Endothelial cell of umbilical vein (primary cell): ENCODE measurements at places on chromosomes 13 and 19. TPM values are rescaled to one million over a fixed set of nuclear protein-coding genes. Genes with fewer than 3 reads are reported as not detected.

IGSF23 gene
- 0.35 TPM in 1 of 2 replicates, not detected in the other for total RNA-seq

SLC25A42 gene
- total RNA-seq: 6.2 and 8.2 TPM in 2 replicates

LIG4 gene
- 9.2 and 10.9 TPM in 2 replicates for total RNA-seq

EPS8L1 gene
- total RNA-seq: 18.1 and 28.9 TPM in 2 replicates

S1PR5 gene
- total RNA-seq: not detected in 2 replicates

SIGLECL1 gene
- total RNA-seq: not detected in 2 replicates

CEACAM1 gene
- 2.1 and 3.6 TPM in 2 replicates for total RNA-seq

DLL3 gene
- 0.40 and 0.55 TPM in 2 replicates for total RNA-seq

- DNase-seq: no peak
Observed at GRCh38 chr13:78402708-78403400, 200.5 kb downstream of the POU4F1 start.

DNA sequence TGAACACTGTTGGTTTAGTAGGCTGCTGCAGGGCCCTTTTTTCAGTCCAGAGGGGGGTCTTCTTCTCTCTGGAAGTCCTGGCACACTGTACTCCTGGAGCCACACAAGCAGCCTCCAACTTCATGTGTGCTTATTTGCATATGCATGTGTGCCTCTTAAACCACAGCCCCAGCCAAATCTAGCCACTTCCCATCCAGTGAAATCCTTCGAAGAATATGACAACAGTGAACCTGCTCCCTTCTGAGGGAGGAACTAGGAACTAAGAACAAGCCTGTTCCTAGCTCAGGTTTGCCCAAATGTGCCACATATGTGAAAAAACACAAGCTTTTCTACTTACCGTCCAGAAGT lies 348.5 kb downstream of the FOXO1 start:
- no peak for DNase-seq

GRCh38 chr13:35720290-35720689 lies 243.8 kb upstream of the MAB21L1 start:
- no peak for DNase-seq

DNA sequence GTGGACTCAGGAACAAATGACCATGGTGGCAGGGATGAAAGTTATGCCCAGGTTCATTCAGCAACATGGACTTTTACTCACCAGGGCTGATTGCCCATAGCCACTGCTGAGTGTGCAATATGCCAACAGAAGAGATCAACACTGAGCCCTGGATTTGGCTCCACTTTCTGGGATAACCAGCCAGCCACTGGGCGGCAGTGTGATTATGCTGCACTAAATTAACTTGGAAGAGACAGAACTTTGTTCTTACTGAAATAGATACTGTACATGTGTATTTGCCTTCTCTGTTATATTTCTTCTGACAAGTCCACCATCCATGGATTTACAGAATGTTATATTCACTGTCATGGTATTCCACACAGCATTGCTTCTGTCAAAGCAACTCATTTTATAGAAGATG lies 257.4 kb downstream of the TDRD3 start:
- peak; percentile 56 for DNase-seq

GRCh38 chr19:52336791-52337381 lies 843 bp downstream of the ZNF610 start:
- DNase-seq: peak; percentile 8

DNA sequence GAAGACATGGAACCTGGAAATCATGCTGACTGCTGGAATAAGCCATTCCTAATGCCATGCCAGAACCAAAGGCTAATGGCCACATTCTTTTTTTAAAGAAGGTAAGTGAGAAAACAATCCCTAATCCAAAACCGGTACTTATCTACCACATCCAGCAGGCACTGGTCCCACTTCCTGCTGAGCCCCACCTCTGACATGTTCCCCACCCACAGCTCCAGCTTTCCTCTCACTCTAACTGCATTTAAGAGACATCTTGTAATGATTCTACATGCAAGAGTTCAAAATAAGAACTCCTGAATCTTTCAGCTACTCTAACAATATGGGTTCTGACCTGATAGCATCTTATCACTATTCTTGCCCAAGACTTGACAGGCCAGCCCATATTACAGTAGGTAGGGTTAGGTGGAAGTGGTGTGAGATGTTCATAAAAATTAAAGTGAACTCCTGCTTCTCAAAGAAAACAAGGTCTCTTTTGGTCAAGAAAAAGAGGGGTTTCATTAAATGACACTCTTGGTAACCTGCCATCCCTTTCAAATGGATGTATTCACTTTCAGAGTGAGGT lies 41.9 kb downstream of the N4BP2L2 start:
- no peak for DNase-seq

DNA sequence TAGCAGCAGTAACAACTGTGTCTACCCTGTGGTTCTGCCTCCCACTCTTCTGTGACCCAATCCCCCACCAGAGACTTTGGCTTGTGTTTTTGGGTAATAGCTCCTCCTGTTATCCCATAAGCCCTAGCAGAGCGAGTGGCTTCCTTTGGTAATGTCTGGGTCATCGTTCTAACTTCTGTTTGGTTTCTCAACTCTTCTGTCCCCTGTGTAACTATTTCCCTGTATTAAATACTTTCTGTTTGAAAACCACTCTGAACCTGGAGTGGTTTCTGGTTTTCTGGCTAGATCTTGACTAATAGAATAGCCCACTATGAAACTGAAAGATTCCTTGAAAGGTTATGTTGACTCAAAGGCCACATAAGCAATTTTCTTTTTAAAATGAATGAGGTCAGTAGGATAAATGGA lies 350.0 kb downstream of the DCT start:
- no peak for DNase-seq

DNA sequence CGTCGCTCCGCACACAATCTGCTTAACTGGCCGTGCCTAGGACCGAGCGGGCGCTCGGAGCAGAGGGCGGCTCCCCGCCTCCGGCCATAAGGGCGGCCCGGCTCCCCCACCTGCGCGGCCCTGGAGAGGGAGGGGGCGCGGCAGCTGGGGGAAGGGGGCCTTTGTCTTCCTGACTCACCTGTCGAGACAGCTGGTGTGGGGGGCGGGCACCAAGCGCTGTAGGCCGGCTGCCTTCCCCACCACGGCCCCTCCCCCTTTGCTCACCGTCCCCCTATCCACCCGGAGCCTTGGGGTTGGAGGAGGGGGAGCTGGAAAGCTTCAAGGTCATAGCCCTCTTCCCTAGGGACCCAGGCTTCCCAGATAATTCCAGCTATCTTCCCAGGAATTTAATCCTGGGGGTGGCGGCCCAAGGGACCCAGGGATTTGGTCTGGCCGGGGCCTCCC lies 1.2 kb downstream of the VASP start:
- DNase-seq: no peak

DNA sequence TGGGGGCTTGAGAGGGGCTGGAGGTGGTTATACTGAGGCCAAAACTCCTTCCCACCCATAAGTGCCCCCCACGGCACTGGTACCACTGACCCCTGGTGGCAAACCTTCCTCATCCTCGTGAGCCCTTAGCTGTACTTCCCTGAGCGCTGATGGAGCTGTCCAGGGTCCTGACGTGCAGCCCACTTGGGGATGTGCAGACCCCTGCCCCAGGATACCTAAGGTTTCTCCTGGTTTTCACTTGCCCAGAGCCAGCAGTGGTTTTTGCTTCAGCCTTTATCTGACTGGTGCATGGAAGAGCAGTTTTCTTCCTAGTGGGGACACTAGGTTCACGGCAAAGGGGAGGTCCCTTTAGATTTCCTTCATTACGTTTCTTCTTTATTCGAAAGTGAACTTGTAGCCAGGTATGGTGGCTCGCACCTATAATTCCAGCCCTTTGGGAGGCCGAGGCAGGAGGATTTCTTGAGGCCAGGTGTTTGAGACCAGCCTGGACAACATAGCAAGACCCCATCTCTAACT lies 28.7 kb upstream of the KCTD15 start:
- DNase-seq: peak; percentile 24

- no peak for DNase-seq
Observed at GRCh38 chr13:46983881-46984280, 87.0 kb upstream of the HTR2A start.

DNA sequence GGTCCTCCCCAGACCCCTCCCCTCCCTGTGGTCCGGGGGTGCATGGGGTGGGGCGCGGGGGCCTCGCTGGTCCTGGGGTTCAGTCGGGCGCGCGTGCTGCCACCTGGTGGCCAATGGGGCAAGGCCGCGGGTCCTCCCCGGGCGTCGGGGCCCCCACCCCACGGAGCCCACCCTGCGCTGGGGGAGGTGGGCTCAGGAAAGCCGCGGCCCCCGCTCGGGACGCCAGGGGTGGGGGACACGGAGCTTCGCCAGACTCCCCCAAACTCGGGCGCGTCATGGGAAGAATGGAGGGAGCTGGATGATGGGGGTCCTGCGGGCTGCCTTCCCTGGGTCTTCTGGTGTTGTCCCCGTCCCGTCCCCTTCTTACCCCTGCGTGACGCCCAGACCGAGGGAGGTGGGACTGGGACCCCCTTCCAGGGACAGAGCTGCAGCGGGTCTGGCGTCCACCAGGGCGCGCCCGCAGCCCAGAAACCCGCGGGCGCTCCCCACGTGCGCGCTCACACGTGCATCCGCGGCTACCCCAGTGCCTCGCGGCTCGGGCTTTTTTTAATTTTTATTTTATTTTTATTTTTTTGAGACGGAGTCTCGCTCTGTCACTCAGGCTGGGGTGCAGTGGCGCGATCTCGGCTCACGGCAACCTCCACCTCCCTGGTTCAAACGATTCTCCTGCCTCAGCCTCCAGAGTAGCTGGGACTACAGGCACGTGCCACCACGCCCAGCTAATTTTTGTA lies 19.8 kb upstream of the TCF3 start:
- DNase-seq: no peak

DNA sequence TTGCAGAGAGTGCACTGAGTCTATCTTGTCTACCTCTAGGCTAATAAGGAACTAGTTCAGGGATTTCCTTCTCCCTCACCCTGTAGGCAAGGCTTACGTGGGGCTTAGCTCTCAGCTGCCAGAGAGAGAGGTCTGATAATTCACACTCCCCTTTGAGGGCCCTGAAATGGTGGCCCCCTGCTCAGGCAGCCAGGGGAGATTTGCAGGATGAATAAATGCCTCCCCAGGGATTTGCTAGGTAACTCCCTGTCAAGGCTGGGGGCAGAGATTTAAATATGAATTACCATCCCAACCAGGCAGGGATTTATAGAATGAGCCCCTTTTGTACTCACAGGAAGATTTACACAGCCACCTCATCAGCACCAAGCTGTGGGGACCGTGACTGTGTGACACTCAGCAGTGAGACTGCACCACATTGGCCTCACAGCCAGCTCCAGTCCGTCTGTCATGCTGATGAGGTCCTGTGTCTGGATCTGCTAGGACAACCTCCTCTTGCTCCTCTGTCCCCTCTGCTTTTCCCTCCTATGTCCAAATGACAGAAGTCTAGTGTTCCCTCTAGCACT lies 73.4 kb downstream of the CBY2 start:
- no peak for DNase-seq

DNA sequence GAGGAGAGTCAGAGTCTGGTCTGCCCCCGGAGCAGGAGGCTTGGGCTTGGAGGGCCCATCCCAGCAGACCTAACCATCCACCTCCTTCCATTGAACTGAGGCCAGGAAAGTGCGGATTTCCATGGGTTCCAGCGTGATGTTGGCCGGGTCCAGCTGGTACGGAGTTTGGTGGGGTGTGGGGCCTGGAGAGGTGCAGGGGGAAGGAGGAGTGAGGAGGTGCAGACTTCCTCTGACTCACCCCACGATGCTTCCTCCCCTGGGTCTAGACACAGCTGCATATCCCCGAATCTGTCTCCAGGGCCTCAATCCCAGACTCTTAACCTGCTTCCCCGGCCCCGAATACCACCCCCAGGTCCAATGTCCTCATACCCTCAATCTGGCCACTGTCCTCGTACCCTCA lies 20.0 kb downstream of the MAN2B1 start:
- no peak for DNase-seq

GRCh38 chr13:38262211-38262610 lies 87.4 kb upstream of the UFM1 start:
- DNase-seq: no peak

DNA sequence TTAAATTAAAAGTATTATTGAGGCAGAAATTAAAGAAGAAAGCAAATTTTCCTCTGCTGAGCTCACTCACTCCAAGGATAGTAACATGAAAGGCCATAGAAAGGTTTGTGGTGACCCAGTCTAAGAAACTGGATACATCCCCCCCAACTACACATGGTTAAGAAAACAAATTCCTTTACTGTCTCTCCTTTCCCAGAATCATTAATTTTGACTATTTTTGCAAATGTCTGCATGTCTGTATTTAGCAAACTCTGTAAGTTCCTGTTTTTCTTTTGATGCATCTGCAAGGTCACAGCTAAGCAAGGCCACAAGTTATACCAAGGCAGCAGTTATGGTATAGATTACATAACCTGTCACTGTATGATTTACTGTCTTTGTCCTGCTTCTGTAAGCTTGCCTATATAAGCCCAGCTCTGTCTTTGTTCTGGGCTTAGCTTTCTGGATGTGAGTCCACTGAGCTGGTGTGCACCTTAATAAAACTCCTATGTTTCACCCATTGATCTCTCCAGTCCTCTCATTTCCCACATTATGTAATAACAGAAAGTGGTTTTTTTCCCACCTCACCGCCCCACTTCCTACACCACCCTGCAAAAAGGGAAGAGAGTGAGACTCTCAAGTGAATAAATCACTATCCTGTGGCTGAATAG lies 8.5 kb upstream of the ZNF83 start:
- no peak for DNase-seq

- no peak for DNase-seq
Observed at GRCh38 chr13:29758531-29759114, 91.8 kb downstream of the UBL3 start.

DNA sequence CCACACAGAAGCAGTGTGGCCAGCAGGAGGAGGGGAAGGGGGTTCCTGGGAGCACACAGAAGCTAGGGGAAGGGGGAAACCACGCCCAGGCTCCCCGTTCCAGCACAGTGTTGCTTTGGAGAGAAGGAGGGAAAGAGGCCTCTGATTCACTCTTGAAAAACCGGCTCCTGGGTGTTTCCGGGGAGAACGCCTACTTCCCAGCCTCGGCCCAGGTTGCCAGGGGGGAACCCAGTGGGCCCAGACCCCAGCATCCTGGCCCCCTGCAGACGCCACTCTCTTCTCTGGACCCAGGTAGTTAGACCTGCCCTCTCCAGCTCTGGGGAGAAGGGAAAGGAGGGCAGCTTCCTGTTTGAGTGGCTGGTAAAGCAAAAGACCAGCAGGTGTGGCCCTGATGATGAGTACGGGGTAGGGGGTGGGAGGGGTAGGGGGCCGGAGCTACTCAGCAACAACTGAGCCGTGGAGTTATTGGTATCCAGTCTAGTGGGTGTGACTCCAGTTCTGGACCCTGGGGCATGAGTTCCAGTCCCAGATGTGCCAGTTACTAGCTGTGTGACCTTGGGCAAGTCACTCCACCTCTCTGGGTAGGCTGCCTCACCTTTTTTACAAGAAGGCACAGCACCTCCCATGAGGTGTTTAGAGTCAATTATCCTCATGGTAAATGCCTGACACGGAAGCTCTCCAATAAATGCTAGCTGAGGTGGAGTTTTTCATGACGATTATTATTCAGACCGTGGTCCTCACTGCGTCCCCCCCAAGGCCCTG lies 836 bp downstream of the GIPC1 start:
- DNase-seq: no peak
